HuH-7 (cell line): ENCODE measurements at places on chromosomes 7 and 10.

DNA sequence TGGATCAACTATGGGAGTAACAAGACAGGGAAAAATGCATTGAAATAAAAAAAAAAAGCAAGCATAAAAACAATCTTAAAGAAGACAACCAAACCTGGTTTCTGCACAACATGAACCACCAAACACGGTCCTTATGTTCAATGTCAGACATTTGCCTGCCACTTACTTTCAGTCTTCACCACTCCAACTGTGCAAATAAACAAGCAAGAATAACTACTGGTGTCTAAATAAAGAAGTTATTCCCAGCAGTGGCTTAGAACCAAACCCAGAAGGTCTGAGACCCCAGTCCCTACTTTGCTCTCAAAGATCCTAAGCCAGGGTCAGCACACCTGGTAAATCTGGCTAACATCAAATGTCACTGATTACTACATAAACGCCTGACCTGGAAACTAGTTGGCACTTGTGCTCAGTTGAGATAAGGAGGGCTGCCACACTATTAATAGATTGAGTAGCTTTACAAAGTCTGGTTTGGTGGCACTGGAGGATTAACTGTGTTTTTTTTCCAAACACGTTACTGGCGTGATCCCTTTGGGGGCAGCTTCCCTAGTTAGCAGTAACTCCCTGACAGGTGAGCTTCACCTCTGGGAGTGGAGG, 62.7 kb upstream of the ABLIM1 start:
- DNase-seq: no peak

DNA sequence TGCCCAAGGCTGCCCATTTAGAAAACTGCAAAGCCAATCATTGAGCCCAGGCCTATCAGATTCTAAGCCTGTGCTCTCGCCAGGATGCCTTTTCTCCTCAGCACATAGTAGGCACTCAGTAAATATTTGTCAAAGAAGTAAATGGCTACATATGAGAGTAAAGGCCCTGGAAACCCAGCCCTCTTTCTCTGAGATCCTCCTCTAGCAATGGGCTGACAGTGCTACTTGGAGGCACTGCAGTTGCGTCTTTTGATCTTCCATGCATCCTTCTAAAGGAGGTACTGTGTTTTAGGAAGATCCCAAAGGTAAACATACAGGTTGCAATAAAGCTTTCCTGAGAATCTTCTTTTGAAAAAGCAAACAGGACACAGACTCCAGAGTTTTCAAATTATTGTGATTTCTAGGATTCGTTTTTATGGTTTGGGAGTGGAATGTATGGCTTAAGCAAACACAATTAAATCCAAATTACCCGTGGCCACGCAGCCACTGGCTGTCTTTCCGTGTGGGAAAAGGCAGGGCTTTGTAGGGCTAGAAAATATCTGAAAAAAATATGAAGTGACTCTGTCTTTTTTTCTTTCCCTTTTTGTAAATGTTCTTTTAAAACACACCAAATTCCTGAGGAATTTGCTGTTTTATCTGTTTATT, 151.3 kb upstream of the BMPER start:
- no peak for DNase-seq

DNA sequence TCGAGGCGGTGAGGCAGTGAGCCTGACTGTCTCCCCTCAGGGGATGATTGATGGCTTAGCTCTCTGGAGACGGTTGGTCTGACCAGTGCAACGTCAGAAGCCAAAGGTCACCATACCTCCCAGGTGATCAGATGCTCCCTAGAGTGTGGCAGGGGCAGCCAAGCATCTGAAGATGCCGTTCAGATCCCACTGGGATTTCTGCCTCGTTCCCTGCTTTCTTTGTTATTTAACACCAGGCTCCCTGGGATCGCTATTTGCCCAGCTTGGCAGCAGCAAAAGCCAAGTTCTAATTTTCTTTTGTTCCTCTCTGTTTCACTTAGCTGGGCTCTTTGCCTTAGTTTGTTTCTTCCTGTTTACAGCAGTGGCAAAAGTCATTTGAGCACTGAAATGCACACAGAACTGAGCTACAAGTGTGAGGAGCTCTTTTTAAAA, 53.5 kb upstream of the SVIL start:
- DNase-seq: peak; percentile 67

DNA sequence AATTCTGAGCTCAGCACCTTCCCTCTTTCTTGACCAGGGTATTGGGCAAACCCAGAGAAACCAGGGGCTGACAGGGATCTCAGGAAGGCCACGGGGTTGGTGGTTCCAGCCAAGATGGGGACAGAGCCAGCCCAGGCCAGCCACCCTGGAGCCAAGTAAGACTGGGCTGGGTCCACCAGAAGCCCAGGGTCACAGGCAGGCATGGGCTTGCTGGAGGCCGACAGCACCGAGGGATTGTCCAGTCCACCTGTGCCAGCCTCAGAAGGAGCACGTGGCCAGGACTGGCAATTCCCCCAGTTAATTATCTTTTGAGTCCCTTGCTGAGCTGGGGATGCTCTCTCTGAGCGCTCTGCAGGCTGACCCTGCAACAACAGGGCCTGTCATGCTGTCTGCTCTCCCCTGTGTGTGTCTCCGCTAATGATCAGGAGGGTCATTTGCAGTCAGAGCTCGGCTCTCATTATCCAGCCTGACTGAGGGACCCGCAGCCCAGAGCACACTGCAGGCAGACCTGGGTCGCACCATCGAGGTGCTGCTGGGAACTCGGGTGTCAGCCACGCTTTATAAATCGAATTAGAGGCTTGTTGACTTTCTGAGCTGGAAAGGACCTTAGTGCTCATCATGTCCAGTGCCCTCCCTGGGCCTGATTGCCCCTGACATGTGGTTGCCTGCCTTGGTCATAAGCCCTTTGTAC, 69.5 kb upstream of the PPIF start:
- no peak for DNase-seq

GRCh38 chr7:8829100-8829499, 395.7 kb downstream of the NXPH1 start:
- DNase-seq: no peak

DNA sequence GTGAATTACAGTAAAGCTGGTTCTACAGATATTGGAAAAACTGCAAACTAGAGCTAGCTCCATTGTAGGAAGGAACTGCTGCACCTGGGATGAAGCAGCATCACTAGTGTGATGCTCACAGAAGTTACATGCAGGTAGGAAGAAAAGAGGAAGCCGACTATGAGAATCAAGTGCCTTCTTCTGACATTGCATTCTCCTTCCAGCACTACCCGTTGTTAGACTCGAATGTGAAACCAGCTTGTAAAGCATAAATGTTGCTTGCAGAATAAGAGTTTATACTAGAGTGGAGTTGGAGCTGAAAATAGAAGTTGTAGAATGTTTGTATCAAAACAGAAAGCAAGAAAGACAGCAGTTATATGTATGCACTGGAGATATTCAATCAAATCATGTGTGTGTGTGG, 49.9 kb downstream of the TRIM24 start:
- DNase-seq: no peak

DNA sequence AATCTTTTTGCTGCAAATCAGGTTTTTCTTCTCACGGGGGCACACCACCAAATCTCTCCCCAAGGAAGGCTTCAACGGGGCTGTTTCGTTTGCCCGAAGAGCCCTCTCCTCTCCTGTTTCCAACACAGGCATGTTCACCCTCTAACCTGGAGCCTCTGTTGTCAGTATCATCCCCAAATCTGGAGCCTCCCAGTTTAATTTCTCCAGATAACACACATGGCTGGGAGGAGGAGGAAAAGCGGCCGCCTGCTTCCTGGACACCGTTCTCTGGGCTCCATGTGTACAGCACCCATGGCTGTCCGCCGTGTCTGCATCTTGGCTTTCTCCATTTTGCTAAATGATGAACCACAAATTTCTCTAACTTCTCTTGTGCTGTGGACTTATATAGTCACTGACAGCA, 214.5 kb downstream of the DIP2C start:
- DNase-seq: no peak

DNA sequence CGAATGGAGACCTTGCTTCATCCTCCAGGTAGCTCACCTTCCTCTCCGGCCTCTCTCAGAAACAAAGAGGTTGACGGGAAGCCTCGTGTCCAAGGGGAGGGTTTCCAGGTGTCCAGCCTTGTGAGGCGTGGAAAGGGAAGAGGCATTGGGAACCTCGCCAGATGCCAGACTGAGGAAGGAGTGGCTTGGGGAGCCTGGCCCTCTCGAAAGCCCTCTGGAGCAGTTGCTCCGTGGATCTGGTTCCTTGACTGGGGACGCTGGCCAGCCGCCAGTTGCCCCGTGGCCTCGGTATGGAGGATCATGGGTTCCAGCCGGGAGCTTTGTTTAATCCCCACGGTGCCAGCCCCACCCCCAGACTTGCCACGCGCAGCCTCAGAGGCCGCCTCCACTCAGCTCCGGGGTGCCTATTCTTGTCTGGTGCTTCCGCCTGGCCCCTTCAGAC, 30.3 kb upstream of the SUN1 start:
- no peak for DNase-seq

- no peak for DNase-seq
Measured at GRCh38 chr10:44716470-44717015, 194.6 kb upstream of the TMEM72 start.

- DNase-seq: no peak
Measured at GRCh38 chr10:97708976-97709946, 4.3 kb upstream of the MARVELD1 start.

GRCh38 chr10:29408847-29409240, 120.0 kb downstream of the LYZL1 start:
- DNase-seq: no peak

- DNase-seq: peak; percentile 51
Measured at GRCh38 chr7:41977151-41977651, 259.8 kb downstream of the GLI3 start.

DNA sequence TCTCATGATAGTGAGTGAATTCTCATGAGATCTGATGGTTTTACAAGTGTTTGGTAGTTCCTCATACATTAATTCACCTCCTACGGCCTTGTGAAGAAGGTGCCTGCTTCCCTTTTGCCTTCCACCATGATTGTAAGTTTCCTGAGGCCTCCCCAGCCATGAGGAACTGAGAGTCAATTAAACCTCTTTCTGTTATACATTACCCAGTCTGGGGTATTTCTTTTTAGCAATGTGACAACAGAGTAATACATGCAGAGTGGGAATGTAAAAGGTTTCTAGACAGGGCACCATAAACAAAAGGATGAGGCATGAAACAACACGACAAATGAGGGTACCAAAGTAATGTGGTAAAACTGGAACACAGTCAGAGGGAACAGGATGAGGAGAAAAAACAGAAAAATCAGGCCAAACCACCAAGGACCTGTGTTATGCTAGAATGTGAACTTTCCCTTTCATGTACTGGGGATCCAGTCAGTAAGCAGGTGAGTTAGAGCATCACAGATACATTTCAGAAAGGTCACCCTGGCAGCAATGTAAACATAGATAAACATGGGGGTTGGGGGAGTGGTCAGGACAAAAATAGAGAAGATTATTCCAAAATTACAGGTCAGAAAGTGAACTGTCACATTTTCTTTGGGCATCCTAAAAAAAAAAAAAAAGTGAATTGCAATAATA, 31.9 kb downstream of the ANKRD26 start:
- no peak for DNase-seq

DNA sequence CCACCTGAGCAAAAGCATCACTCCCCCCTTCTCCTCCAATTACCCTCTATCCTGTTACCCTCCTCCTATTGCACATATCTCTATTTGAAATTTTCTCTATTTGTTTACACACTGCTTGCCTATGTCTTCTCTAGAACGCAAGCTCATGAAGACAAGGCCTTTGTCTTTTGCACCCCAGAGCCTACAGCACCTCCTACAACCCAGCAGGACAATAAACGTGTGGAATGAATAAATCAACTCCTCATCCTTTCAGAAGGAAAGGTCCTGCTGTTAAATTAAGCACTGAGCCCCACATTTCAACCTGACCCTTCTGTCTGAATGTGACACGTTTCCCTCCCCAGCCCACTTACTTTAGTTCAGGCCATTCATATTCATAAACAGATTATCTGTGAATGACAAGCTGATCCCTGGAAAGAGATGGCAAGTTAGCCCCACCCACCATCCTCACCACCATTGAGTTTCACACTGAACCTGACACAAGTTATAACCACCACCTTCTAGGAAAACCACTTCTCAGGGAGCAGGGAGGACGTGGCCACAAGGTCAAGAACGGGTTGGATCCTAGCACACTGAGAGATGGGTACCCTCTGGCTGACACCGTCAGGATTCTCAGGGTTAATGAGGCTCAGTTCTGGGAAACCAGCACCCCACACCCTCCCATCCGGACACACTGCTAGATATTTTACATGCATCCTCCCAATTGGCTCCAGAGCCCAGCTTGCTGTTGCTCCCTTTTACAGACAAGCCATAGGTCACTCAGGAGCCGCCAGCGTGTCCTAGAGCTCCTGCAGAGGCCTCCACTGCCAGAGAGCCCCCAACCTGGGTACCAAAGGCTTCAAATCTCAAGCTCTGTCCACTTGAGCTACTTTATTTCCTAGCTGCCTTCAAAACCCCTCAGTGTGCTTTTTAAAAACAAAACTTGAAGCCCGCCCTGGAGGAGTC, 934 bp downstream of the PRTFDC1 start:
- DNase-seq: peak; percentile 67

DNA sequence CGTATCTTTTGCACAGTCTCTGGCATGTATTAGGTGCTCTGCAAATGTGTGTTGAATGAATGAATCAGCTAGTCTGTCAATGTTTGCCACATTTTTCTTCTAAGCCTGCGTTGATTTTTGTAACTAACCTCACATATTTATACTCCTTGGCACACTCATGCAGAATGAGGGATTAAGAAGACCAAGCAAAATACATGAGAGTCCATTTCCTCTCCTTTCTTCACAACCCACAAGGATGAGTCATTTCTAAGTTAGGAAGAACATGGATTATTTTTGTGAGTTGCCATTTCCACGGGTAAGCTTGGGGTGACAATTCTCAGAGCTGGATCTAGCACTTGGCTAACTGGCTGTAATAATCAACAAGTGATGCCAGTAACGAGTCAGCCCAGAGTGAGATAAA, 158.8 kb downstream of the TWIST1 start:
- DNase-seq: no peak

DNA sequence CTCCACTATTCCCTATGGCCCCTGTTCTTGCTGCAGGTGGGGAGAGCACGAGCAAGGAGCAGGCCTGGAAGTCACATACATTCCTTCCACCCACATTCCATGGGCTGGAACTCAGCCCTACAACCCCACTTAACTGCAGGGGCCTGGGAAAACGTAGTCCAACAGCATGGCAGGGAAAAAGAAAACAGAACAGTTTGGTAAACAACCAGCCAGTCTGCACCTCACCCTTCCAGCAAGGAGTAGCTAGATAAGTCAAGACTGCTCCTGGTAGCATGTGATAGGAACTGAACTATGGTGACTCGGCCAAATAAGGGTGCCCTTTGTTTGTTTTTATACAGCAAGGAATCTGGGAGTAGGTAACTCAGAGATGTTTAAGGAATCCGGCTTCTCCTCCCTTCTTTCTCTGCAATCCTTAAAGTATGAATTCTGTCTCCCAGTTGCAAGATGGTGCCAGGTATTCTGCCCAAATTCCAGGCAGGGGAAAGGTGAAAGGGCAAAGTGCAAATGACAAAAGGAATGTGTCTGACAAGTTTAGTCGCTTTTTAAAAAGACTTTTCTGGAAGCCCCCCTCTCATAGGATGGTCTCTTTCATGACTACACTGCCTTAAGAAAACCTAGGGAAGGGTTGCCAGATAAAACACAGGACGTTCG, 311.7 kb upstream of the NEBL start:
- no peak for DNase-seq
